ENCODE measurements at places on chromosomes 4 and X.

DNA sequence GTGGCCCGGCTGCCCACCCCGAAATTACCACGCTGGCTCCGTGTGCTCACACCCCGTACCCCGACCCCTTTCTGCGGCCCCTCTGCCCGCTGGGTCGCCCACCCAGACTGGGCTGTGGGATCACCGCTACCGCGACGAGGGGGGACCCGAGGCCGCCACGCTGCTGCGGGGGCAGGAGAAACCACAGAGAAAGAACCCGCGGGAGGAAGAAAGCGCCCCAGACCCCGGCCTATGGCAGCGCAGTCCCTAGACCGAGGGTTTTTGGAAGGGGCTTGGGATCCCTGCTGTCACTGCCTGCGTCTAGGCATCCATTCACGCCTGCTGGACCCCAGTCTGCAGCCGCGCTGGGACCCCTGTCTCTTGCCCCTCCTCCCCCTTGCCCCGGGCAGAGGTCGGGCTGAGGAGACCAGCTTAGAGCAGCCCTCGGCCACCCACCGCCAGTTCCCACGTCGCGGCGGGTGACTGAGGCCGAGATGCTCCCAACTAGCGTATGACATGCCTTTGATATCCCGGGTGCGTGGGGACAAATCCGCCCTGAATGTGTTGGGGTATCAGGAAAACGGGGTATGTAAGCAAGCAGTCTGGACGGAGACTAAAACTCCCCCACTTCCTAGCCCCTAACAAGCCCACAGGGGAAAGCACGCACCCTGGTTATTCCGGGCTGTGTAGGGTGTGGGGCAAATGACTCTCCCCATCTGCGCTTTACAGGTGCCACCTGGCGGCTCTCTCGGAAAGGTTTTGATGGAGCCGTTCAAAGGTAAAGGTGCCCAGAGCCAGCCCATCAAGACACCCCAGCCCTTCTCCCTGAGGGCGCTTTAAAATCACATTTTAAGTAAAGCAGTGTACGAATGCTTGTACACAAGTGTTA, 862 bp upstream of the INPP4B start:
- DNase-seq = peak; percentile 17

DNA sequence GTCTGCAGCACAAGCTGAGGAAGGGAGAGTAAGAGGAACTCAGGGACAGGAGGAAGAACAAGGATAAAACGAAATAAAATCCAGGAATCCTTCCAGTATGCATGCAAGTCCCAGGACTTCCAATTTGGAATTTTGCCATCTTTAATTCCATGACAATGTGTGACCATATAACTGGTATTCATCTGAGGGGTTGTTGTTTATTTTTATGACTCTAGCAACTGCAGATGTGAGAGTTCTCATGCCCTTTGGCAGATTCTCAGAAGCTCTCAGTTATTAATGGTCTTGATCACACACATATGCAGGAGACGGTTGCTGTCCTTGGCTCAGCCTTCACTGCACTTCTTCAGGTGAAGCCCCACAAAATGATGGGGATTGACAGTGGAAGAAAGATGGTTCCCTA, 148.2 kb downstream of the SMIM20 start:
- DNase-seq = no peak

GRCh38 chrX:111917591-111917990, 41.6 kb downstream of the TRPC5OS start:
- no peak for DNase-seq

GRCh38 chr4:13347517-13348125, 136.5 kb downstream of the RAB28 start:
- no peak for DNase-seq

- DNase-seq = no peak
Measured at GRCh38 chrX:55033429-55033828, 2.7 kb upstream of the ALAS2 start.

DNA sequence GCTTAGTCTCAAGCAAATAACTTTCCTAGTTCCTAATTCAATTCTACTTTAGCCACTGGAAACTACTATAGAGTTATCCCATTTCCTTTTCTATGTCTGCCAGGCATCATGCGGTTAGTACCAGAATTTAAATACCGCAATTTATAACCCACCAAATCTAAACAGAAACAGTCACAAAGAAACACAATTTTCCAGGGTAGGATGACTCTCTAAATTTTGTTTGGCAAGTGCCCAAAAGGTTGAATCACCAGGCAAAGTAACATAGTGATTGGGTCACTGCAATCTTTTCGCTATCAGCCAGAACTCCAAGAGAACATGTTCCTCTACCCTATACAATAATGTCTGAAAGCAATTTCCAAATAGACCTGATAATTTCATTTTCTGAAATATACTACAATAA, 240.2 kb upstream of the GRIA3 start:
- no peak for DNase-seq

DNA sequence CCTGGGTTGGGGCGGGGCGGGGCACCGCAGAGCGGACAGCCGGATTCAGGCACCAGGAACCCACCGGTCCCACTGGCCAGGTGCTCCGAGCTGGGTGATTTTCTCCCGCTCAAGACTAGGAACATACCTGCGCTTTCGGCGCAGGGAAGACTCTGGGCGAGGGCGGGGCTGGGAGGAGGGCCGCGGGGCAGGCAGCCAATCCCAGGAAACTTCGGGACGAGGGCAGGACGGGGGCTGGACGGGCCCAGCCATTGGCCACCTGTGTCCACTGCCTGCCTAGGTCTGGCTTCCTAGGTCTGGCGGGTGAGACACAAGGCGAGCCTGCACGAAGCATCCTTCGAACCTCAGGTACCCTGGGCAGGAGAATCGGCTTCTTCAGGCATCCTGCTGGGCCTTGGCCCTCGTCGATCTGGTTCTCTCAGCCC, 274 bp upstream of the ERVMER34-1 start:
- peak; percentile 80 for DNase-seq

DNA sequence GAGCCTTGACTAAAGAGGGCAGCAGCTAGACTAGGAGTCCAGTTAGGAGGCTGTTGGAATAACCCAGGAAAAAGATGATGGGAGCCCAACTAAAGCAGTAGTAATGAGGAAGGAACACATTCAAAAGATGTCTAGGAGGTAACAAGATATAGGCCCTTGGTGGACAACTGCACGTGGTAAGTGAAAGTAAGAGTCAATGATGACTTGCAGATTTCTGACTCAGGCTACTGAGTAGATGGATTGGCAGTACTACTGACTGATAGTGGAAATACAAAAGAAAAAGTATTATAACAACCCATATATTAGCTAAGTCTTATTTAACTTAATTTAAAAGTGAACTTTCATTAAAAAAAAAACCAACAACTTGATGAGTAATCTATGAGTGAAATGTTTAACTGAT, 74.0 kb downstream of the PAK3 start:
- no peak for DNase-seq

All from NCI-H774 (cell line).